ENCODE measurements at places on chromosomes 12 and 14.

DNA sequence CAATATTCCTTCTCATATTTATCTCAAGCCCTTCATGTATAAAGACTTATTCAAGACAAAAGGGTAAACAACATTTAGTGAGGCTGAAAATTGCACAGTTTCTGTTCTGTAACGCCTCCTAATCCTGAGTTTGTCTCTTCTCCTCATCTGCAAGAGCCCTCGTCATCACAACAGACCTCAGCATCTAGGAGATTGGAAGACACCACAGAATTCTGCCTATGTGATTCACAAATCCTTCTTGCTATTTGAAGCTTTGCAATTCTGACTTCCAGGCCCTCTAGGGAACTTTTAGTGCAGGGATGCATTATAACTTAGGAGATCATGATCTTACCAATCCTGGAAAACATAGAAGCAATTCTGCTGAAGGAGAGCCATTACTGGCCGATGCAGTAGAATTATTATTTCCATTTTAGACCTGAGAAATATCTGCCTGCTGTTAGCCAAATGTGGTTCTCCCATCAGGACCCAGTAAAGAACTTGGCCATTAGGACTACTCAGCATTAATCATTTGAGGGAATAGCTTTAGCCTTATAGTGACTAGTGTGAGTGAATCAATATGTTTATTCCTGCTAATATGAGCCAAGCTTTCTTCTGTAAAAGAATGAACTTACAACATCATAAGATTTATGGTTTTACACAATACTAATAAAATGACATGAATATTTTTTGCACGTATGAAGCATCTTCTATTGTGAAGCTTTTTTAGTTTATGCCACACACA, 119.5 kb downstream of the ANO4 start:
- DNase-seq = no peak

- no peak for DNase-seq
Observed at GRCh38 chr12:6867413-6868210, at the start of gene TPI1. TPI1 (plus strand) TSS chr12:6867531; CDS start chr12:6867567, 36 bp downstream.

GRCh38 chr14:55277972-55278740, 6.9 kb downstream of the FBXO34 start:
- no peak for DNase-seq

DNA sequence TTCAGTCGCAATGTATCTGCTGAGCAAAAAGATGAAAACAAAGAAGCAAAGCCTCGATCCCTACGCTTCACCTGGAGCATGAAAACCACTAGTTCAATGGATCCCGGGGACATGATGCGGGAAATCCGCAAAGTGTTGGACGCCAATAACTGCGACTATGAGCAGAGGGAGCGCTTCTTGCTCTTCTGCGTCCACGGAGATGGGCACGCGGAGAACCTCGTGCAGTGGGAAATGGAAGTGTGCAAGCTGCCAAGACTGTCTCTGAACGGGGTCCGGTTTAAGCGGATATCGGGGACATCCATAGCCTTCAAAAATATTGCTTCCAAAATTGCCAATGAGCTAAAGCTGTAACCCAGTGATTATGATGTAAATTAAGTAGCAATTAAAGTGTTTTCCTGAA, 19.8 kb downstream of the CKB start:
- DNase-seq = no peak

DNA sequence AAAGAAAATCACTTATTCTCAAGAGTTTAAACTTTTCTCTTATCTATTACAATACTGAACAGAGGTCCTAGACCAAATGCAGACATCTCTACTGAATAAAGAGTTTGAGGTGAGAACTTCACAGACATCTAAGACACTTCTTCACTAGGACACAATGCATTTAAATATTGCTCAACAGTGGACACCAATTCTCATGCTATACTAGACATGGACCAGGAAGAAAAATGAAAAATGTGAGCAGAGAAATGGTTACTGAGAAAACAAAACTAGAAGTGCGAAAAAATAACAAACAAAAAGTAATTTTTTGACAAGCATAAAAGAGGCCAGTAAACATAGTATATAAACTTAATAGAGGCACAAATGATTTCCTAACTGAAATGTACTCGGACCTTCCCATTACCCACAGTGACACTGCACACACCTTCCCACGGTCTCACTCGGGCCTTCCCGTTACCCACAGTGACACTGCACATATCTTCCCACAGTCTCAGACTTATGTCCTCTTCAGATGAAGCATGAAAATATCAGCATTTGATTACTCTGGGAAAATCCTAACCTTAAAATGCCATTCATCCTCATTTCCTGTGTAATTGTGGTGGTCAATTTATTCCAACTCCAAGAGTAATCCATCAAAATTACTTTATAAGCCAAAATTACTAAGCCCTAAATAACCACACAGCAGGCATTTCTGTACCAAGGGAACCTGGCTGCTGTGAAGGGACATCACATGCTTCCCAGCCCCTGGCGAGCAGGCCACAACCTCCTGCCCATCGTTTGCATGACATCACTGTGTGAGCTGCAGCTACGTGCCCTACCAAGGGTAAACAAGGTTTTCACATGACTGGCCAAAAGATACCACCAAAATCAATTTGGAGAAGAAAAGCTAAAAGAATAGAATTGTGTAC, 6.4 kb downstream of the SLC15A4 start:
- peak; percentile 30 for DNase-seq

GRCh38 chr14:90599339-90599738, 202.5 kb downstream of the CALM1 start:
- DNase-seq = no peak

DNA sequence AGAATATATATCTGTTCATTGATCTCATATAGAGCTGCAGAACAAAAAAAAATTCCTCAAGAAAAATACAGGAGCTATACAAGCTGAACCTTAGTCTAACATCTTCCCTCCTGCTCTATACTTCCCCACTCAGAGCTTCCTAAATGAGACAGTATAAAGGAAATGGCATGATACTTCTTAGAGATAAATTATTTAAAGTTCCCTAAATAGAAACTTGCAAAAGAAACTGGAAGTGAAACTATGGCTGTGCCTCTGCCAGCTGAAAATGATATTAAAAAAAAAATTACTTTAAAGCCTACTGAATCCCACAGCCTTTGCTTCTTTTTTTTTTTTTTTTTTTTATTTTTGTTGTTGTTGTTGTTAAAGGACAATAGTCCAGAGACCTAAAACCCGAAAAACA, 11.6 kb upstream of the NEK9 start:
- DNase-seq = no peak

- no peak for DNase-seq
Observed at GRCh38 chr12:76614364-76614763, 54.8 kb upstream of the OSBPL8 start.

DNA sequence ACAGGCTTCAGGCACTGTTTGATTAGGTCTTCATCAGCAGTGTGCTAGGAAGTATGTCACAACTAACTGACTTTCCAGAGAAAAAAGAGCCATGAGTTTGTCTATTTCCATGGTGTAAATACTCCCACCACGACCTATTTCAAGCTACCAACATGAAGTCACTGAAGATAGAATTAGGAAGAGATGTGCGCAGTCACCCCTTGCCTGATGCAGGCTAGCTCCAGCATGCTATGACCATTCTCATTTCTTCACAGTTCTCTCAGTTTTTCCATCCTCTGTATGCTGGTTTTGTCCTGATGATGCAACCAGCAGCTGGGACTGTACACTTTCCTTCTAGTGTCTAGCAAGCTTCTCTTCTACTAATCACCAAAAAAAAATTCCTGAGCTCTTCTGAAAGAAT, 191.6 kb upstream of the NUDT4 start:
- no peak for DNase-seq

GRCh38 chr12:89461190-89461589, 63.4 kb downstream of the GALNT4 start:
- no peak for DNase-seq

GRCh38 chr12:50685641-50686040, 78.3 kb upstream of the ATF1 start:
- DNase-seq = no peak

GRCh38 chr14:74211945-74212580, 27.2 kb upstream of the VSX2 start:
- no peak for DNase-seq

DNA sequence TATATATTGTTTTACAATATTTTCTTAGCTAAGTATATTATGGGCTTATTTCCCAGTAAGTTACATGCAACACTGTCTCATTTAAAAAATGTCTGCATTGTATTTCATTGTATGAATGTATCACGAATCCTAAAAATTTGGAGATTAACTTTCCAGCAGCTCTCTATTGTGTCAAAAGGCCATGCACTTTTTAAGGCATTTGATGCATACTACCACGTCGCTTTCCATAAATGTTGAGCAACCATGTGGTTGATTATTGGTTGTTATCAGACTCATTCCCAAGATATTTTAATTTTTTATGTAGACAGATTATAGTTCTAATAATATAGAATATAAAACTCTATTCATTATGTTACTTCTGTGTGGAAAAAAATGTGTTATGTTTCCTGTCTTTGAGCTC, 79.9 kb downstream of the SMOC1 start:
- no peak for DNase-seq

- DNase-seq = no peak
Observed at GRCh38 chr12:28086521-28087155, 103.6 kb upstream of the CCDC91 start.

DNA sequence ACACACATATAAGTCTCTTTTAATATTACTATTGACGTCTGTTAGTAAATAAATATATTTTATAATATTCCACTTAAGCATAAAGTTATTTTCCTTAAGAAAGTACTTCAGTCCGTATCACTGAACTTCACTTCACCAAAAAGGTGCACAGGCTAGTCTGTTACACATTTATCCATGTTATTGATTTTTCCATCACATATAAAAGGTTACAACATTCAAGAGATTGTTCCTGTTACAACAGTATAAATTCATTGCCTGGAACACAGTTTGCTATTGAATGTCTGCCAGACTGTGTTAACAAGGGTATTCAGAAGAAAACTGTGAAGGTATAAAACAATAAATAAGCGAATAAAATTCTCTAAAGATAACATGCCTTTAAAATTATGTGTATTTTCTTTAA, 175.9 kb downstream of the NTS start:
- no peak for DNase-seq

GRCh38 chr14:23070262-23071129, 13.2 kb upstream of the CDH24 start:
- DNase-seq = no peak

GRCh38 chr12:101238800-101239329, 28.8 kb upstream of the SLC5A8 start:
- no peak for DNase-seq

GRCh38 chr12:11652351-11653040, 3.0 kb downstream of the ETV6 start:
- no peak for DNase-seq

DNA sequence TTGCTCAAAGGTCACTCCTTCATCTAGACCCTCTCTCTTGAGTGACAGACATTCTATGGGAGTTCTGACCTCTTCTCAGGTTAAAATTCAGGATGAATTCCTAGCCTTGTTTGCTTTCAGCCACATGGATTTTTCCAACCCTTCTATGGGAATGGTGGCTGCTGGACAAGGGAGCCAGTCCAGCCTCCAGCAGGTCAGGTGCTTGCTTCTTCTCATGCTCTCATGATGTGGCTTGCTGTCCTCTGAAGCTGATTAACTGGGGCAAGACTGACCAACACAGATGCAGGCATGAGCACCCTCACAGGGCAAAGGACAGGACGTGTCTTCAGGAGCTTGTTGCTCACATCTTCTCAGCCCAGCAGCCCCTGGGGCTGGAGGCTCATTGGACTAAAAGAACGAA, 97.2 kb upstream of the SLC35F4 start:
- DNase-seq = no peak

DNA sequence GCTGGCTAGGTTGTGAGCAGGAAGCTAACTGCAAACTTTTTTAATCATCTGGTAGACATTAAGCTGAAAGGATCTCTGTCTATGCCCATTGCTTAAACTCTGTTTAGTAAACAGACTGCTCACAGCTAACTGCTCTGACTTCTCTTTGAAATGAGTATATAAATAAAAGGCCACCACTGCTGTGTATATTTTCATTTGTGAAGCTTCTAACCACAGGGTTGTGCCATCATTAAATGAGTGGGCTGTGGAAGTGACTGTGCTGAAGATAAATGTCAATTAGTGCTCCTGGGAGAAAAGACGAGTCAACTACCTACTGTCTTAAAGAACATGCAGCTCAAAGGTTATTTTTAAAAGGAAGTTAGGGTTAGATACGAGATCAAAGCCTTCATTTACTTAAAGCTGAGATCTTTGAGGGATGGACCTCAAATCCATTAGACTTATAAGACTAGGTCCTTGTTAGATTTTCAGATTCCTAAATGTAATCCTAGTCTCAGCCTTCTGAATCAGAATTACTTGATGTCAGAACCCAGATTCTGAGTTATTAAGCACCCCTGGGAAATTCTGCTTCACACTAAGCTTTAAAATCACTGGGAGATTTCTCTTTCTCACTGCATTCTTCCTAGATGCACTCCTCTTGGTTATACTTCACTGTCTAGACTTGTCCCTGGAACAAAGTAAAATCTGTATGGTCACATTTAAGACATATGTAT, 213.1 kb upstream of the FLRT2 start:
- DNase-seq = no peak

DNA sequence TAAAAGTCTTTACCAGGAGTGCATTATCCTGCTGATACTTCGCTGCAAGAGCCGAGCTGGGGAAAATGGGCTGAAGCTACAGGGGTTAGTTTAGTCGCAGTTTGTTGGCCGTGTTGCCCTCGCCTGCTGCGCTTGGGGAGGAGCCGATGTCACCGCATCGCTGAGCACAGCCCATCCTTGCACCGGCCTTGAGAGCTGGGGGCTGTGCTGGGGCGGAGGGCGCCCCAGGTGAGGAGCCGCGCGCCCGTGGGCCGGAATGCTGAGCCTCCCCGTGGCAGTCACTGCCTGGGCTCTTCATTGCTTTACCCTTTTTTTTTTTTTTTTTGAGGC, 50.0 kb downstream of the ADGRD1 start:
- DNase-seq = no peak

- DNase-seq = no peak
Observed at GRCh38 chr14:50871228-50871627, 625 bp upstream of the ABHD12B start.

- no peak for DNase-seq
Observed at GRCh38 chr12:4621511-4621910, 27.3 kb downstream of the AKAP3 start.

GRCh38 chr14:97571866-97572555, 774.8 kb downstream of the VRK1 start:
- no peak for DNase-seq

DNA sequence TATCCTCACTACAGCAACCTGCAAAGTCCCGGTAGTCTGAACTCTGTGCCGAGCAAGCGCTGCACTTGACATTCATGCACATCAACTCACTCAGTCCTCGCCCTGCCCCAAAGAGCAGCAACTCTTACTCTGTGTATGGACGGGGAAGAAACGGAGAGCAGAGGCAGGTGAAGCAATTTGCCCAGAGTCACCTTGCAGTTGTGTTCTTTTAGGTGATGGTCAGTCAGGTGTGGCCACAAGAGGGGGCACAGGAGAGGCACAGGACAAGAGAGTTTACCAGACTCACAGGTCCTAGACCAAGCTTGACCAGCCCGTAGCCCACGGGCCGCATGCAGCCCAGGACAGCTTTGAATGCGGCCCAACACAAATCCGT, 39.1 kb downstream of the TSPAN11 start:
- DNase-seq = no peak

DNA sequence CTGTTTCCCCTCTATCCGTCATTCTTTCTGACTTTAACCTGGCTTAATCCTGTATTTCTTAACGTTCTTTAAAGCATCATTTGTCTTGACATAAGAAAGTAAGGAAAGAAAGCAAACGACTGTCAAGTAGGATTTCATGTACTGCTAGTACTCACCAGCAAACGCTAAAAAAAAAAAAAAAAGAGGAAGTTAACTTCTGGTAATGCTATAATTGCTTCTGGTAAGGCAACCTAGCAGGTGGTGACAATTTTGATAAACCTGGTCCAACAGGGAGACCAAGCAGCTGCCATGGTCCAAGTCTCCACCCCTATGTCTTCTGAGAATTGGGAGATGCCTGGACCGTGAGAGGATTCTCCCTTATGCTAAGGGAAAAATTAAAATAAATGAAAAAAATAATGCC, 306.6 kb downstream of the DAD1 start:
- no peak for DNase-seq

All from LNCaP clone FGC (cell line).